ENCODE measurements at places on chromosomes 11 and 22.

GRCh38 chr11:27451244-27451965 is 21.2 kb downstream of the LGR4 start:
- DNase-seq: no peak

- no peak for DNase-seq
These were observed 132.7 kb upstream of the DDI1 start for GRCh38 chr11:103903621-103904323.

DNA sequence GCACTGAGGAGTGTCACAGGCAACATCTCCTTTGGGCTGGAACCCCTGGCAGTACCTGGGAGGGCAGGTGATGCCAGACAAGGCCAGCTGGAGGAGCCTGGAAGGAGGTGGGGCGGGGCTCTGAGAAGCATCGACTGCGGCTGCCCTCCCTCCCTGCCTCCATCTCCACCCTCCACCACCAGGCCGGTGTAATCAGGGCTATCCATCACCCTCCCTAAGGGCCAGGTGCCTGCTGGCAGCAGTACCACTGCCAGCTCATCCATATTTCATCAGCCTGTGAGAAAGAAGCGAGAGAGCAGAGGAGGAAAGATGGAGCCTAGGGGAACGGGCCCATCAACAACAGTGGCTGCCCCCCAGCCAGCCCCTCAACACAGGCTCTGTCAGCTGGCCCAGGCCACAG is 51.4 kb upstream of the RASD2 start:
- peak; percentile 37 for DNase-seq

DNA sequence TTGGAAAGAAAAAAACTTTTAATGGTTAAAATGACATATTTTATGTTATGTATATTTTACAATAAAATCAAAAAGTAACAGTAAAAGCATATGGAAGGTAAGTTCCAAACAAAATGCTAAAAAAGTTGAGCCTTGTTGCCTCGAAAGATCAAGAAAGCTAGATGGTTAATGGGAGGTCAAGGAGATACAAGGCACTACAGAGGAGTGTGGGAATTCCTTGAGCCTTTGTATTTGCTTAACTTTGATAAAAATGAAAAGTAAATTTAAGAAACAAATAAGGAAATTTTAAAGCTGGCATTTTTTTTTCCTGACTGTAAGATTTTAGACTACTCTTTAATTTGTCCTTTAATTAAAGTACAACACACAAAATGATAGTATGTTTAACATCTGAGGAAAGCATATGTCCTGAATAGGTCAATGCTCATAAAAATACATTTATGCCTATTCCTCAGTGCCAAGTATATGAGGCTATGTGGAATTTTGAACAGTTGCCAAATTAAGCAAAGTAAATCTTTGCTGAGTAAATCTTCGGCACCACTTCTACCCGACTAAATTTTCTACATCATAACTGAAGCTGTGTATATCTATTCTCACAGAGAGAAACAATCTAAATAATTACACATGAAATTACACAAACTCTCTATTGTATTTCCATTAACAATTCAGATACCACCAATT is 108.8 kb downstream of the TTC28 start:
- DNase-seq: no peak

DNA sequence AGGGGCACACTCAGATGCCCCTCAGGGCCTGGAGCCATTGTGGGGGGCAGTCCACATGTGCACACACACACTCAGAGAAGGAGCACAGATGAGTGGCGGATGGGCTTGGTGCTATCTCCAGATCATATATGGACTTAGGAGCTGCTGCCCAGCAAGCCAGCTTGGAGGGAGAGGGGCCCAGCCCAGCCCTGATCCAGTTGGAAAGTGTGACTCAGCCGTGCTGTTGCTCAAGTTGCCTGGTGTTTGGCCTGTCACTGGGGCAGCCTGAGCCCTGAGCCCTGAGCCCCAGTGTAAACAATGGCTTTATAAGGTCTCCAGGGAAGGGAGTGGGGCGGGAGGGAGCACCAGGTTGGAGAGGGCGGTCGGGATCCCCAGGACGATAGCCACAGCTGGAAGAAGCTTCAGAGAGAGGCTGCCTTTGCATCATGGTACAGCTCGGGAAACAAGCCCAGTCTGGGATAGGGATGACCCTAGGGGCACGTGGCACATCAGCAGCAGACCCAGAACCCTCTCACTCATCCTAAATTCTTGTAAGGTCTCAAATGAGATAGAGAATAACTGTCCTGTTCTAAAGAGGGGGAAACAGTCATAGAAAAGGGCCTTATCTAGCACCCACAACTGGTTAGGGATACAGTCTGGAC is 4.8 kb downstream of the SELENOM start:
- DNase-seq: no peak

- DNase-seq: no peak
These were observed 38.3 kb upstream of the CCDC34 start for GRCh38 chr11:27401280-27401832.

DNA sequence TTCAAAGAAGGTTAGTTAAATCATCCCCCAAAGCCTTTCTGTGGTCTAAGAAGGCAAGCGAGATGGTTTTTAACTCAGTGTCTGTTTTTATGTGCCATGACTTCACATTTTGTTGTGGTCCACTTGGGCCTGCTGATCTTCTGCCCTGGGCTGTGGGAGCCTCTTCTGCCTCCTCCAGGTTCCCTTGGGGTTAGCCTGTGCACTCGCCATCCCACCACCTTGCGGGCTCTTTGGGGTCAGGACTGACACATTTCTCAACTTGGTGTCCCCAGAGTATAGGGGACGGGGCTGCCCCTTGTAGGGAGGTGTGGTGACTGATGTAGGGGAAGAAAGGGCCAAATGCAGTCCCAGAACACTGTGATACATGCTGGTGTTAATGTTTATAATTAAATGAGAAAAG is 207.0 kb downstream of the TBC1D22A start:
- DNase-seq: no peak

DNA sequence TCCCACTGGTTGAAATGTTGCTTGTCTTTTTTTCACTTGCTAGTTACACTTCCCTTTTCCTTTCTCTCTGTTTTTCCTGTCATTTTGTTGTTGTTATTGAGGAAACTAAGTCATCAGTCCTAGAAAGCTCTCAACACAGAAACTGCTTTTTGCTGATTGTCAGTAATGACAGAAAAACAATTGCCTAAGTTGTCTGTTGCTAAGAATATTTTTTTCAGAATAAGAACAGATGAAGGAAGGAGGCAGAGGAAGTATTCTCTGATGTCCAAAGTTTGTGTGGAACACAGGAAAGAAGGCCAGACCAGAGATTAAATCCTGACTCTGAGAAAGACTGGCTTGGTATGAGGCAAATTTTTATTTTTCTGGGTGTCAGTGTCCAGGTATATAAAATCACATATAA is 163.3 kb downstream of the CASP12 start:
- DNase-seq: no peak

GRCh38 chr11:76947190-76947589 is 86.5 kb downstream of the ACER3 start:
- peak; percentile 3 for DNase-seq

DNA sequence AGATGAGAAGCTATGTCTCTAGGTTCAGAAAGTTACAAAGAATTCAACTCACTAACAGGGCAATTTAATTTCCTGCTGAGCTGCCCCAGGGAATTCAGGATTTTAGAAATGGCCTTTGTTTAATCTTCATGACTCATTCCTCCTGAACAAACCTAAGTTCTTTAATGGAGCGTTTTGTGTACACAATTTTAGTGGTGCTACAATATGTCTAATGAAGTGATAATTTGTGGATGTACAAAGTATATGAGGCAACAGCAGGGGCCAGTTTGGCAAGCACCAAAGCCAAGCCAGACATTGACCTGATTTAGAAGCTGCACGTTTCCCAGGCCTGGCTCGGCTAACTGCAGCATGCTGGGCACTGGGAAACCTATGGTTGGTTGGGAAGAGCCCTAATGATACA is 34.4 kb upstream of the HEPHL1 start:
- peak; percentile 95 for DNase-seq

- DNase-seq: peak; percentile 37
These were observed 61.0 kb downstream of the BMAL1 start for GRCh38 chr11:13338427-13339069.

DNA sequence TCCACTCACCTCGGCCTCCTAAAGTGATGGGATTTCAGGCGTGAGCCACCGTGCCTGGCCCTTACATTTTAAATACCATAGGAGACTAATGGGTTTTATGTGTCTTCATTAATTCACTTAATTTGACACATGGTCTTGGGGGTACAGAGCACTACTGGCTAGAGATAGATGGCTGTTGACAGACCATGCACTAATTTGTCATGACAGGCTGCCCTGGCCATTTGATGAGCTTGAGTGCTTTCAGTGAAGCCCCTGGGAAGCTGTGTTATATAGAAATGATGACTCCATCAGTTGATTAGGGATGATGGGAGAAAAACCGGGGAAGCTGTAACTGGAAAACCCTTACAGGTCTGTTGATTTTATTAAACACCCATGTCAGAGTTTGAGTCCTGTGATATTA is 6.6 kb downstream of the PHF5A start:
- no peak for DNase-seq

GRCh38 chr11:10667521-10667885 is 26.1 kb downstream of the IRAG1 start:
- DNase-seq: no peak

DNA sequence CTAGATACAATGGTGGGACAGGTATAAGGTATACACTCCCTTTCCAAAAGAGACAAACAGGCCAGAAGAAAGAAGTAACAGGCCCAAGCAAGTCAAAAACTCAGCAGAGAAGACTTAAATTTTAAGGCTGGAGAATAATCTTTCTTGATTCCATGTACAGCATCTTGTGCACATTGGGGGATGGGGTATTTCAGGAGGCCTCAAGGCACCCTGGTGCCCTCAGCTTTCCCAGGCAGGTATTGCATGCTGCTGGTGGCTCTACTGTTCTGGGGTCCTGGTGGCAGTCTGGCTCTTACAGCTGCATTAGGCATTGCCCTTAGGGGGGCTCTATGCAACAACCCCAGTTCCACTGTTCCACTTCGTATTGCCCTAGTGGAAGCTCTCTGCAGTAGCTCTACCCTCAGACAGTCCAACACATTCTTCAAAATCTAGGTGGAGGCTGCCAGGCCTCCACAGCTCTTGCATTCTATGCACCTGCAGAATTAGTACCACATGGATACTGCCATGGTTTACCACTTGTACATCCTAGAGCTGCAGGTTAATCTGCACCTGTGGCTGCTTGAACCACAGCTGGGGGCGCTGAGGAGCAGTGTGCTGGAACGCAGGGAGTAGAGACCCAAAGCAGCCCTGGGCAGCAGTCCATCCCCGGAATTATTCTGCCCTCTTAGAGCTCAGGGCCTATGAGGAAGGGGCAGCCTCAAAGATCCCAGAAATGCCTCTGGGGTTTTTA is 4.2 kb upstream of the CTSC start:
- DNase-seq: no peak

- DNase-seq: no peak
These were observed 694.8 kb upstream of the CCDC179 start for GRCh38 chr11:23555085-23555484.

DNA sequence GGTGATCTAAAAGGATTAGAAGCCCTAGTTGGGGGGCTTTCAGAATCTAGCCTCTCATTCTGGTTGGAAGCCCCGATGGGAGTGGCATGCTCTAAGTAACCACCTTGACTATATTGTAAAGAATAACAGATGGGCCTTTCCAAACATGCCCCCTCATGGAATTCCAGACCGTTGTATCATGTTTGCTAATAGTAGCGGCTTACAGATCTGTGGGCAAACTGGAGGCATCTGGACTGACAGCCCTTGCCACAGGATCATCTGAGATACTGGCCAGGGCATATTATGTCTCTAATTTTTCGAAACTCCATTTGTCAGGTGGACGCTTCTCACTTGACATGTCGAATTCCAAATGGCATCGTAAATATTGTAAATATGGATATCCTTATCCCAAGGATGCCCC is 10.5 kb downstream of the APIP start:
- DNase-seq: no peak

DNA sequence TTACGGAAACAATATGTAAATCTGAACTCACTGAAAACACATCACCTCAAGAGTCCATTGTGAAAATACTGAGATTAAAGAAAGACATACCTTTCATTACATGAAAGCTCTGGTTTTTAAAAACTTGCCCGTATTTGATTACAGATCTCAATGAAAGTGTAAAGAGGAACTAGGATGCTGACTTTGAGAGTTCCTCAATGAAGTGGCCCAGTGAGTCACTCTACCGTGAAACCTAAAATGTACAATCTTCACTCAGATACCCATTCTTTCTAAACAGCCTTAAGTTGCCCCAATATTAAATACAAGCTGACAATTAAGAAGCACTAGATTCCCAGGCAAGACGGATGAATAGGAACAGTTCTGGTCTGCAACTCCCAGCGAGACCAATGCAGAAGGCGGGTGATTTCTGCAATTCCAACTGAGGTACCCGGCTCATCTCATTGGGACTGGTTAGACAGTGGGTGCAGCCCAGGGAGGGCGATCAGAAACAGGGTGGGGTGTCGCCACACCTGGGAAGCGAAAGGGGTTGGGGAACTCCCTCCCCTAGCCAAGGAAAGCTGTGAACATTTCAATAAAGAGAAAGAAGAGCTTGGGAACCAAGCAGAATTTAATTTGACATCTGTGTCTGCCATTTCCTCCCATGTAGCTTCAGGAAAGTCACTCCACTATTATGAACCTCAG is 33.8 kb upstream of the OR9G4 start:
- no peak for DNase-seq

- no peak for DNase-seq
These were observed 20.3 kb upstream of the ZC3H12C start for GRCh38 chr11:110072930-110073329.

DNA sequence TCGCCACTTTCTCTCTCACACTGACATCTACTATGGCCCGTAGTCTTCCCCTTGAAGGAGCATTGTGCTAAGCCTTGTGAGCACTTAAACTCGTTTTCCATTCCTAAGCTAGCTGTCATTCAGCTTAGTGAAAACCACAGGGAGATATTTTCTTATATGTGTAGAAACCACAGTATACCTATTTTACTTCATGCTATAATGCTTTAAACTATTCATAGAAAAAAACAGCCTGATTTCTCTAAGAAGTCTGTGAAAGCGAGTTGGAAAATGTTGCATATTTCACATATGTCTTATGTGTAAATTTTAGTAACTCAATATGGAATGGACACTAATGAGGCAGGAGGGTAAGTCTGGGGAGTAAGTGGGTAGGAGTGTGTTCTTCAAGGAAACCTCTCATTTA is 194.3 kb upstream of the CTSC start:
- no peak for DNase-seq

DNA sequence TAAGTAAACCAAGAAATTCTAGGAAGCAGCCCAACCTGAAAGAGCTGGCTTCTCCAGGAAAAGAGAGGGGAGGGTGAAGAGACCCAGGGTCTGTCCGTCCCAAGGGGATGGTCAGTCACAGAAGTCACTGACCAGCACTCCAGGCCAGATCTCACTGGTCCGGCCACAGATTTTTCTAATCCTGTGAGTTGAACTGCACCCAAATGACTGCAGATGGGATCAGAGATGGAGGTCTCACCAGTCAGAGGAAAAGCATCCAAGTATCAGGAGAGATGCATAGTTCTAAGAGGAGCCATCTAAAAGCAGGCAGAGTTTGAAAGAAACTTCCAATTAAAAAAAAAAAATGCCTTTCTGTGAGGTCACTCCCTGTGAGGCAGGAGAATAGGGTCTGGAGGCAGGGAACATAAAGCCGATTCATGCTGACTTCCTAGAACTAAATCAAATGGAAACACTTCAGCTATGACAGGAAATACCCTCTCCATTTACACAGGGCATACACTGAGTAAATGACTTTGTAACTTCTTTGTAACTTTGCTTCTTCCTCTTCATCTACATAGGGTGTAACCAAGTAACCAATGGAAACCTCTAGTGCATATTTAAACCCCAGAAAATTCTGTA is 144.5 kb downstream of the CCDC34 start:
- no peak for DNase-seq

- peak; percentile 97 for DNase-seq
These were observed 460.0 kb downstream of the BUD13 start for GRCh38 chr11:116312570-116313391.

Measured in DMS79 (cell line).